CD4-positive, alpha-beta T cell treated with Interleukin-15 for 4 hours (primary cell): ENCODE measurements at places on chromosomes 5 and 9.

DNA sequence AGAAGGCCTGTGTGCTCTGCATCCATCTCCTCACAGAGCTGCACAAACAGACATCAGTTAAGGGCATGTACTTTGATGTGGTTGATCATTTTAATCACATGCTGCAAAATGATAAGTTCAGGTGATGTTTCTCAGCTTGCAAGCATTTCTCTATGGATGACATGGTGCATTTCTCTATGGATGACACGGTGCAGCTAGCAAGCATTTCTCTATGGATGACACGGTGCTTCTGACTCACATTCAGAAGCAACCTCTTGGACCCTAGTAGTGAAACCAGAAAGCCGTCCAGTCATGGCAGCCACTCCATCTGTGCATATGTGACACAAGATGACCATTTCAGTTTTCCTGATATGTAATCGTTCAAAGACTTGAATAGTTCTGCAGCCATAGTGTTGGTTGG lies 24.1 kb upstream of the RNF20 start:
- no peak for DNase-seq

GRCh38 chr5:5062525-5063302 lies 77.4 kb upstream of the ADAMTS16 start:
- no peak for DNase-seq

DNA sequence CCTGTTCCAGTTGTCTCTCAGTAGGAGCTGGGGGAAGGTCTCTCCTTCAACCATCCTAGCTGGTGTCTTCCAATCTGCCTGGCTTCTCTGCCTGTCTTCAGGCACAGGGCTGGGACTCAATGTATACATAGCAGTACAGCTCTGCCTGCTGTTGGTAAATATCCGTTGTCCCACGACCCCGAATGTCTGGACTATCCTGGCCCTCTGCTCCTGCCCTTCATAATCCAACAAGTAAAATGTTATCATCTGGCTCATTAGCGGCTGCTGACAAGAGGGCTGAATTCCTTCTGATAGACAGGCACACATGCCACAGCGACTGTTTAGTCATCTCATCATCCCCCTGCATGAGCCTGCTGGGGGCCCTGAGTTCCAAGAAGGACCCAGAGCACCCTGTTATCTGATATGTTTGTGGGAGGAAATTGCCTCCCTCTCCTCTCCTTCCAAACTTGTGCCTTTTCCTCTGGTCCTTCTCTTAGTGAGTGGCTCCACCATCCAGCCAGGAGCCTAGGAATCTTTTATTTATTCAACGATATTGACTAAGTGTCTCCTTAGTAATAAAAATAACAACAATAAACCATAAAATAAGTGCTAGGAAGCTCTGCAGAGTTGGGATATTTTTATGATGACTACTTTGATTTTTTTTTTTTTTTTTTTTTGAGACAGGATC lies 29.5 kb upstream of the TGFBR1 start:
- DNase-seq = no peak

- DNase-seq = no peak
Observed at GRCh38 chr5:182126-182525, 9.2 kb upstream of the LRRC14B start.

- DNase-seq = no peak
Observed at GRCh38 chr5:31300501-31300900, 107.0 kb downstream of the CDH6 start.

DNA sequence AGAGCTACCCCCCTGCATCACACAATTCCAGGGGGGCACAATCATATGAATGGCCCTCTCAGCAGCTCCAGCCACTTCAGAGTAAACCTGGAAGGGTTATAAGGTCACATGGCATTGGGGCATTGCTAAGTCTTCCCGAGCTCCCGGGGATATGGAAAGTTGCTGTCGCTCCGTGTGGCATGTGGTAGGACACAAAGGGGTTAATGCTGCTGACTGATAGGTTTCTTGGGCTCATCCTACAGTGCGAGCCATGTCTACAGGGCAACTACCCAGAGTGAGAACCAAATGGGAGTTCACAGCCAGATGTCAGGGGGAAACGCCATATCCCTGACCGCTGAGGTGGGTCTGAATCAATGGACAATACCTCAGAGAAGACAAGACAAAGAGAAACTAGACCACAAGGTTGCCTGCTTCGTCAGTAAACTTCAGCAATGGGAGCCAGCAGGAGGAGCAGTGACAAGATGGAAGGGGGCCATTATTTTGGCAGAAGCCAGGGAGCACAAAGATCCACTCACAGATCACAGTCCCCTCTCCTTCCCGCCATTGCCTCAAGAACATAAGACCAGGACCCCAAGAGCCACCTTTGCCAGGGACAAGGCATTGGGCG lies 52.4 kb upstream of the SHISAL2B start:
- DNase-seq = no peak

- no peak for DNase-seq
Observed at GRCh38 chr9:3730511-3730922, 204.7 kb upstream of the RFX3 start.

DNA sequence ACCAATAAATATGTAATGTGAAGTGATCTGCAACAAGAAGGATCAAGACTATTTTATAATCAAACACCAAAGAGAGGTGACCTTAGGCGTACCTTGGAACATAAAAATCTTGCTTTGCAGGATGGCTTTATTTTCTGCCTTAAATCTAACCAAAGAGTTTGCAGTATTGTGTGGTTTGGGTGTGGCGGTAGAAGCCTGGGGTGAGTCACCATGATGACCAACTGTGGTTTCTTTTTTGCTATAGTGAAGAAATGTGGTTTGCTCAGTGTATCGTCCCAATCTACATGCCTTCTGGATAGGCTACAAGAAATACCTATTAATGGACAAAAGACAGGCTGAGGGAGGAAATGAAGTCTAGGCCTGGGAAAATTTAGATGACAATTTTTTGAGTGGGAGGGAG lies 5.1 kb upstream of the CAST start:
- DNase-seq = peak; percentile 76

- no peak for DNase-seq
Observed at GRCh38 chr9:114027863-114028465, 50.1 kb downstream of the AMBP start.

DNA sequence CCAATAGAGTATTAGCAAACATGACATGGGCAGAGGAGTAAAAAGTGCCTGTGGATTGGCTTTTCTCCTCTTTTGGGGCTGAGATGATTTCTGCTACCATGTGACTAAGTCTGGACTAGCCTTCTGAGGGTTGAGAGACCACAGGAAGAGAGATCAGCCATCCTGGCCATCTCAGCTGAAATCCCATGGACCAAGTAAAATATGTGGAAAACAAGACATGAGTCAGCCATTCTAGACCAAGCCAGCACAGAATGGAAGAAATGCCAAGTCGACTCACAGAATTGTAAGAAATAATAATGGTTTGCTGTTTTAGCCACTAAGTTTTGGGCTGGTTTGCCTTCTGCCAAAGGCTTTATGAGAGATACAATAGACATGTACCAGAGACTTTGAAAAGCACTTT lies 377.8 kb downstream of the CHSY3 start:
- DNase-seq = no peak

- no peak for DNase-seq
Observed at GRCh38 chr9:132919614-132920268, 24.7 kb downstream of the TSC1 start.
